ENCODE measurements at places on chromosomes 7 and 10. TPM values are rescaled to one million over a fixed set of nuclear protein-coding genes. Genes with fewer than 3 reads are reported as not detected.
A peak's percentile ranks its signal among the peaks of the same experiment; 100 is the strongest.

The TET1 gene
- 4.0 TPM for total RNA-seq

DNA sequence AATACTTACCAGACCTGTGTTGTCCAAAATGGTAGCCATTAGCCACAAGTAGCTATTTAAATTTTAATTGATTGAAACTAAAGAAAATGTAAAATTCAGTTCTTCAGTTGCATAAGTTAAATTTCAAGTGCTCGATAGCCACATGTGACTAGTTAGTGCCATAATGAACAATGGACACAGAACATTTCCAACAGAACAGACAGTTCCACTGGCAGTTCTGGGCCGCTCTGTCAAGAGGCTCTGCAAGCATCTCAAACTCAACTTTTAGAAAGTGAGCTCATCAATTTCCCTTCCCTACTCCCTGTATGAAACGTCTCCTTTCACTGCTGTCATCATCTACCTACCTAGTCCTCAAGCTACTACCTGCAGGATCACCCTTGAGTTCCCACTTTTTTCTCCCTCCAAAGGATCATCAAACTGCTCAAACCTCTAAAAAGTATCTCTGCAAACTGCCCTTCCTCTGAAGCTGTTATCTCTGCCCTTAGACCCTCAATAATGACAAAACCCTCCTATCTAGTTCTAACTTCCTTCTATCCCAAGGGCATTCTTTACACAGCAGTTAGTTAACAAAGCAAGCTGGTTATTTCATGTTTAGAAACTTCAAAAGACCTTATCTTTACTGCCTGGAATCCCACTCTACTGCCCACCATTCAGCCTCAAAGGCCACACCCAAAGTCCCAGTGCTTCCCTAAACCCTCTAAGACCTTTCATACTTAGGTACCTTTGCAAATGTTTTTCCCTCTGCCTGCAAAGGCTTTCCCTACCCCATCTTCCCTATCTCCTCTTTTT lies 20.6 kb downstream of the SHTN1 start:
- DNase-seq = no peak

DNA sequence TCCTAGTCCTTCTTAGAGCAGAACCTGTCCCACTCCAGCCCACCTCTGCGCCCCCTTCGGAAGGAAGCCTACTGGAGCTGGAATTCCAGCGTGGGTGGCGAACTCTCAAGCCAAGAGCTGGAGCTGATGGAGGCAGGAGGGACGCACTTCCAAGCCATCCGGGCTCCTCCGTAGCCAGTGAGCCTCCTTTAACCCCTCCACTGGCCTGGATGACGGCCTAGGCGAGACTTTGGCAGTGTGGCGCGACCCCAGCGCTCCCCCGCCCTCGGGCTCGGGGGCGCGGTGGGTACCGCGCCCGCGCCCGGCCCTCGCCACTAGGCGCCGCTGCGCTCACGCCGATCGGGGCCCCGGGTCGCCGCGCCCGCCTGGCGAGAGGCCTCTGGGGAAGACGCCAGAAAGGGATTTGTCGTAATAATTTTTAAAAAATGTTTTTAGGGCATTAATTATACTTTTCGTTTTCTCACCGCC lies 5.1 kb upstream of the EMX2 start:
- DNase-seq = peak; percentile 98

DNA sequence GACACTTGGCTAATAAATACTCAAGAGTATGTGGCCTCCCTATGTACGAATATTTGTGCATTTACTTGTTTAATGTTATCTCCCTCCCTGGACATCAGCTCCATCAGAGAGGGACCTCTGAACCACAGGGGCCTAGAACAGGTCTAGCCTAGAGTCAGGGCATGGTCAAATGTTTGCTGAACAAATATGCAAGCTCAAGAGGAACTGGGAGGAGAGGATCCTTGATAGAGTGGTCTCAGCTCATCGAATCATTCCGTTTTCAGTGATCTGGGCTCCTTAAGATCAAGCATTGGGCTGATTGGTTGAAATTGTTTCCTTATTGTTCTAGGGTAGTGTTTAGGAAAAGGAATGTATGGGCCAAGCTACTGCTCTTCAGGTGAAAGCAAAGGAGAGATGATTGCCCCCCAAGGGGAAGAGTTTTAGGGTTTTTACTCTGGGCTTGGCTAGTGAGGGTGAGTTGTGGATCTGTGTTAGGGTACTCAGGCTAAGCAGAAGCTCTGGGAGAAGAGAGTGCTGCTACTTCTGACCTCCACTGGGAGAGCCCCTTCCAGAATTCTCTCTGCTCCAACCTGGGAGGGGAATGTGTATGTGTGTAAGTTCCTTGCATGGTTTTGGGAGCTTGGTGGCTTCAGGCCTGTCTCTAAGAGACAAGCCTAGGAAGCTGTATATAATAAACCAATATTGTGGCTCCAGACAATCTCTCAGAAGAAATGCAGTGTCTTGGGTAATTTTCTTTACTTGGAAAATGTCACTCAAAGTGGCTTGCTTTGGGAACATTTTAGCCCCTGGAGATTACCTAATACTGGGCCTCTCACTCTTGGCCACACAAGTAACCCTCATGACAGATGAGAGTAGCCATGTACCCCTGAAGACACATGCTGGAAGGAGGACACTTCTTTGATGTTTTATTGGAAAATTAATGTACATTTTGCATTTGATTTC lies 110.0 kb downstream of the EMX2 start:
- DNase-seq = no peak
